ENCODE measurements at places on chromosomes 4 and X.

- DNase-seq: no peak
Measured at GRCh38 chrX:132001127-132001526, 22.0 kb upstream of the STK26 start.

DNA sequence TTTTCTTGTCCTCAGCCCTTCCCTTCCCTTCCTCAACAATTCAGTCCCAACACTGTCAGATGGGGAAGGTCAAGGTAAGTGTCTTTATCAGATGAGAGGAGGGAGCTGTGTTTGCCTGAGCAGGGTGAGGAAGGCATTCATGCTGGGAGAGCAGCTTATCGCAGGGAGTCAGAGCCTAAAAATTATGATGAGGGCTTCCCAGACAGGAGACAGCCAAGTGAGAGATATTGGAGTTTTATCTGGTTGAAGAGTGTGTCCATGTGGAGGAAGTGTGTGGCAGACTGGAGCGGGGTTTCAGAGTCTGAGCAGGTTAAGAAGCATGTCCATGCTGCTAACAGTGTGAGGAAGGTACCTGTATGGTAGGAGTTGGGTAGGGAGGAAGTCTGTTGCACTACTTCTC, 18.4 kb downstream of the BEX4 start:
- DNase-seq: no peak

DNA sequence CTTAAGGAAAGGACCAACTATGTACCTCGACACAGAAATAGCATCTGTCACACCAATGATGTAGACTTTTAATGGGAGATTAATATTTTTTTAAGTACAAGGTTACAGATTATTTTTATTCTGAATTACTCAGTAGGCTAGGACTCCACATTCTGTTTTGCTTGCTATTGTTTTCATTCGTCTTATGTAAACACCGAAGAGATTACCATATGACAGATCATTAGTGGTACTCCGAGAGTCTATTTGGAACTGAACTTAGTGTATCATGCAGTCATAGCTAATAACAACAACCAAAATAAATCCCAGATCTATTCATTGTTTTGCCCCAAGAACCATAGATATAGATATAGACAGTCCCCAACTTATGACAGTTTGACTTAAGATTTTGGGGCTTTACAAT, 139.7 kb upstream of the SPRY1 start:
- no peak for DNase-seq

DNA sequence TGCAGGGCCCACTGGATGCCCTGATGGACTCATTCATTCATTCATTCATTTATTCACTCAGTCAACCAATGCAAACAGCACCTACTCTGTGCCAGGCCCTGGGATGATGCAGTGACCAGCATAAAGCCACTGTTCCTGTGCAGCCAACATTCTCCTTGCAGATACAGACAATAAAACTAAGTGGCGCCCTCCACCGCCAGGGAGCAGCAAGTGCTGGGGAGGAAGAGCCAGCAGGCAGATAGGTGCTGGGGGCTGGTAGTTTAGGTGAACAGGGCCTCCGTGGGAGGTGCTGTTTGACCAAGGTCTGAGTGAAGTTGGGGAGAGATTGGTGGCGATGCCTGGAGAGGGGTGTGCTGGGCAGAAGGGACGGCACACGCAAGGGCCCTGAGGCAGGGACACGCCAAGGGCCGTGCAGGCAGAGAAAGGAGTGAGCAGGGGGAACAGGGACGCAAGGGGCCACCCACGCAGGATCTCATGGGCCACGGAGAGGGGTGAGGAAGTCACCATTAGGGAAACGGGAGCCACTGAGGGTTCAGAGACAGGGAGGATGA, 65.5 kb downstream of the WFS1 start:
- DNase-seq: no peak

DNA sequence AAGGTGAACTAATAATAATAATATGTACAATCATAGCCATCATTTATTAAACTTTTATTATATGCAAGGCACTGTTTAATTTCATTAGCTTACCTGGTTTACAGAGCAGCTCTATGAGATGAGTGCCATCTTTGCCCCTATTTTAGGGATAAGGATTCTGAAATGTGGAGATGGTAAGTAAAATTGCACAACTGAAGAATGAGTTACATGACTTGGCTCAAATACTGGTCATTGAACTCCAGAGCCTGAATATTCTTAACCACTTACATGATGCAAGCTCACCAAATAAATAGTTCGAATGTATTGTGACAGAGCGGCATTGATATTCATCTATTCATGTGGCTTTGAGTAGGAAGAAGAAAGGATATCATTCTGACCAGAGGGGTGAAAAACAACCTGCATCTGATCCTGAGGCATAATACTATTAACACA, 11.7 kb downstream of the ALB start:
- DNase-seq: no peak

DNA sequence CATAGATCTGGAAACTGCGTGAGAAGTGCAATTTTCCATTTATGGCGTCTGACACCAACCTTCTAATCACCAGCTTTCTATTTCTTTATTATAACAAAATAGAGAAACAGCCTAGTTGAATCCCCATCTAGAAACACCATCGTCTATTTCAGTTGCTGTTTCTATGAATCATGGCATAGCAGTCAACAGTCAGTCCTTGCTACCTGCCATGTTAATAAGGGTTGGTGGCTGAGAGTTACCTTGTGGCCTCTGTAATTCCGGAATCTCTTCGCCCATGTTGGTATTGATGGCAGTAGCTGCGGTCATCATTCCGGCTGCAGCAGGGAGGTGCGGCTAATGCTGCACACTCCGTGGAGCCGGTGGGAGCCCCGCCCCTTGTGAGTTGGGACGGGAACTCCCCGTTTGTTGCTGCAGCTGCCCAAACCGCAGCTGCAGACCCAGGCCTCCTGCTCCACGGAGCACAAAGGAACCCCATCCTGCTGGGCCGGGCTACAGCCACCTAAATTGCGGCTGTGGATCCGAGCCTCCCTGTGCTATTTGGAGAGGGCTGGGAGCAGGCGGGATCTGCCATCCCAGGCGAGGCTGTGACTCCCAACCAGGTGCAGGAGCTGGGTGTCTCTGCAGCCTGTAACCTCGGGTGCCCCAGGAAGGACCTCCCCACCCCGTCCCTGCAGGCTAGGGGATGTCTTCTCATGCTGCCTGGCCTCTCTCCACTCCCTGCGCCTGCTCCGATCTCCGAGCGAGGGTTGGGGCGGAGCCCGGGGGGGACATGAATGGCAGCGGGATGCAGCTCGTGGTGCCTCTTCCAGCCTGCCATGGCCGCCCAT, 115.4 kb upstream of the STK26 start:
- DNase-seq: no peak
